NCI-H1105 treated with DMSO at 0.1 percent for 48 hours (cell line): ENCODE measurements at places on chromosomes 12 and 14.

DNA sequence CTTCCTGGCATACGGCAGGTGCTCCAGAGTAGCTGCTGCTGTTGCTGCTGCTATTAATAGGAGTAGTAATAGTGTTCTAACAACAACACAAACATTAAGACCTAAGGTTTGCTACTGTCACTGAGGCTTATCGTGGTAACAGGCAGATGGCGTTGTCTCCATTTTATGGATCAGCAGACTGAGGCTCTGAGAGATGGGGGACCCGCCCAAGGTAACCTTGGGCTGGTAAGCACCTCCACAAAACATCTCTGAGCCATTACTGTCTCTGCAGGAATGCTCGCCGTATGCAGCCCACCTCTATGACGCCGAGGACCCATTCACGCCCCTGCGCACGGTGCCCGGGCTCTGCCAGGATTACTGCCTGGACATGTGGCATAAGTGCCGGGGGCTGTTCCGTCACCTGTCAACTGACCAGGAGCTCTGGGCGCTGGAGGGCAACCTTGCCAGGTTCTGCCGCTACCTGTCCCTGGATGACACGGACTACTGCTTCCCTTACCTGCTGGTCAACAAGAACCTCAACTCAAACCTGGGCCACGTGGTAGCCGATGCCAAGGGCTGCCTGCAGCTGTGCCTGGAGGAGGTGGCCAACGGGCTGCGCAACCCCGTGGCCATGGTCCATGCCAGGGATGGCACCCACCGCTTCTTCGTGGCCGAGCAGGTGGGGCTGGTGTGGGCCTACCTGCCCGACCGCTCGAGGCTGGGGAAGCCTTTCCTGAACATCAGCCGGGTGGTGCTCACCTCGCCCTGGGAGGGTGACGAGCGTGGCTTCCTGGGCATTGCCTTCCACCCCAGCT is 7.2 kb downstream of the HHIPL1 start:
- DNase-seq: no peak

DNA sequence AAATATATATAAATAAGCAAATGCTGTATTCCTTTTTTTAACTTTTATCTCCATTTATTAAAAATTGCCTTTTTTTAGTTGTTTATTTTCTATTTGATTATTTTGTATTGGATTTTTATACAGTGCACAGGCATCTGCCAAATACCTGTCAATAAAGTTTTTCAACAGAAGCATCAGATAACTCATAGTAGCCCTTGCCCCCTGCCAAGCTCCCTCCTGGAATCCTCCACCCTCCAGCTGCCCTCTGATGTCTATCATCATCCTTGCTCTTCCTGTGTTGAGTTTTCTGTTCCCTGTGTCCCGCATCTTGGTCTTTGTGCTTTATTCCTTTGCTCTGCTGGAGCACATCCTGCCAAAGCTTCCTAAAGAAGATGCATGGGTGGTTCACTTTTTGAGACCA is 16.6 kb downstream of the GLRX5 start:
- no peak for DNase-seq

- no peak for DNase-seq
Measured at GRCh38 chr12:82223426-82223825, 134.8 kb downstream of the CCDC59 start.

GRCh38 chr14:51806026-51807023 is 54.1 kb upstream of the GNG2 start:
- no peak for DNase-seq

GRCh38 chr14:59464486-59465315 is 479 bp downstream of the GPR135 start:
- peak; percentile 68 for DNase-seq

- no peak for DNase-seq
Measured at GRCh38 chr12:103102225-103102744, 144.8 kb downstream of the ASCL1 start.
